Activated CD8-positive, alpha-beta memory T cell treated with anti-CD3 and anti-CD28 coated beads, Interleukin-2, amount 10 ng/mL, durations not matched to agents 7 days and 5 days (primary cell): ENCODE measurements at places on chromosomes 7 and 10.

- no peak for DNase-seq
- H3K27me3 ChIP-seq = no peaks in the 10 kb centered on the region
- no peak overlapping the region for H3K27ac ChIP-seq
These were observed 64.4 kb downstream of the NRBF2 start for GRCh38 chr10:63197344-63198092.

- H3K4me3 ChIP-seq = peak overlapping the region; percentile 92
- H3K4me1 ChIP-seq = peaks cover 50% of the 10 kb centered on the region
- DNase-seq = no peak
These were observed 962 bp downstream of the ZKSCAN1 start for GRCh38 chr7:100016215-100016901.

- H3K36me3 ChIP-seq = no peaks in the 10 kb centered on the region
- no peak for DNase-seq
- H3K27me3 ChIP-seq = peaks cover 28% of the 10 kb centered on the region
- H3K4me3 ChIP-seq = no peak overlapping the region
These were observed 17.4 kb downstream of the CYP3A4 start for GRCh38 chr7:99766484-99767099.

GRCh38 chr10:78285226-78285625 lies 251.6 kb downstream of the RPS24 start:
- H3K4me1 ChIP-seq = no peaks in the 10 kb centered on the region
- H3K27me3 ChIP-seq = peaks cover 12% of the 10 kb centered on the region
- no peak overlapping the region for H3K4me3 ChIP-seq
- DNase-seq = no peak
- H3K36me3 ChIP-seq = no peaks in the 10 kb centered on the region

DNA sequence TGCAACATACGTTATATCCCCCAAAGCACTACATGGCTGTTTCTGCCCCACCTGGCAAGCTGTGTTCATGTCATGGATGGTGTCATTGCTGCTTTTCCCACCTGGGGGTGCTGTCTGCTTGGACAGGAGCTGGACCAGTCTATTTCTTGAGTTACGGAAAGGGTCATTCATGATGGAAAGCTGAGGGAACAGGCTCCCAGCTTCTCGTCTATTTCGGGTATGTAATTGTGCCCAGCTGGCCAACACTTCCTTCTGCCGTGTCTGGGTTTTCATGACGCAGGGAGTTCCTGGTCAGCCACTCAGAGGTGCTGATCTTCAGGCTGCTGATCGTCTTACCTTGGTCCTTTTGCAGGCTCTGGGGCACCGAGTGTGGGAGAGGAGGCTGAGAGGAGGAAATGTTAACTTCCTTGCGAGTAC lies 8.6 kb downstream of the BTBD16 start:
- no peaks in the 10 kb centered on the region for H3K36me3 ChIP-seq
- no peaks in the 10 kb centered on the region for H3K4me1 ChIP-seq
- no peak overlapping the region for H3K4me3 ChIP-seq
- H3K27me3 ChIP-seq = peaks cover 25% of the 10 kb centered on the region
- no peak for DNase-seq

- H3K4me1 ChIP-seq = peaks cover 40% of the 10 kb centered on the region
- no peak overlapping the region for H3K4me3 ChIP-seq
- H3K27ac ChIP-seq = peak overlapping the region; percentile 9
- peaks cover 13% of the 10 kb centered on the region for H3K36me3 ChIP-seq
- DNase-seq = no peak
- H3K27me3 ChIP-seq = no peaks in the 10 kb centered on the region
These were observed 9.6 kb downstream of the ITGB1 start for GRCh38 chr10:32948451-32948850.
